ENCODE measurements at places on chromosomes 11 and 22. TPM values are rescaled to one million over a fixed set of nuclear protein-coding genes. Genes with fewer than 3 reads are reported as not detected.

The KRTAP5-8 gene
- total RNA-seq, result not detected

GRCh38 chr11:33747979-33748378 lies 11.8 kb upstream of the CD59 start:
- no peak overlapping the region for H3K27ac ChIP-seq
- DNase-seq, result no peak
- H3K4me1 ChIP-seq, result no peaks in the 10 kb centered on the region
- H3K27me3 ChIP-seq, result no peaks in the 10 kb centered on the region
- H3K4me3 ChIP-seq, result no peak overlapping the region

DNA sequence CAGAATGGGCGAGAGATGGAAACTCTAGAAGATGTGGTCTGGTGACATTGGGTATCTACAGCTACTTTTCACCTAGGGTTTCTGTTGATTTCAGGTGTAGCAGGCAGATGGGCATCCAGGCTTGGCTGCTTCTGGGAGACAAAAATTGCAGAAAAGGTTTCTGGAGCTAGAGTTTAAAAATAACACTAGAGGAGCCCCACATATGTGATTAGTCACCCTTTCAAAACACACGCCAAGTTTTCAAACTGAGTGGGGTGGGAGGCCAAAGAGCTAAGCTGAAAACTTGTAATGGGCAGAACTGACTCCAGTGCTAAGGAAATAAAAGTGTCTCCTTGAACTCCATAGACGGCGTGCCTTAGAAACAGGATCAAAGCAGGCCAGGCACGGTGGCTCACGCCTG lies 80.8 kb downstream of the GRK3 start:
- H3K36me3 ChIP-seq, result no peaks in the 10 kb centered on the region
- no peak overlapping the region for H3K27ac ChIP-seq
- no peaks in the 10 kb centered on the region for H3K4me1 ChIP-seq
- H3K4me3 ChIP-seq, result no peak overlapping the region

DNA sequence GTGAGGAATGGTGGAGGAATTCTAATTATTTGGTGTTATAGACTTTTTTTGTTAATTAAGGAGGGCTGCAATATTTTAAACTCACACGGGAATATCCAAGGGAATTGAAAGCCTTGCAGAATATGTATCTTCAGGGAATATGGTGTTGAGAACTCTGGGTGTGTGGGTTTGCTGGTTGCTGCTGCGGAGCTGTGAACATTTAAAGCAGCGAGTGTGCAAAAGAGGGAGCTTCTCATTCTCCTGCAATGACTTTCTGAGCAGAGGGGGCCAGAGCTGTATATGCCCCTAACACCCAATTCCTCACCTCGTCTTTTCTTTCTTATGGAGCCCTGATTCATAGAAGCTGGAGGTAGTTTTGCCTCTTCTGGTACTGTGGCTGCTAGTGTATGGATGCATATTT lies 217.7 kb downstream of the HIPK3 start:
- DNase-seq, result no peak
- no peak overlapping the region for H3K27ac ChIP-seq
- peaks cover 16% of the 10 kb centered on the region for H3K4me1 ChIP-seq
- H3K4me3 ChIP-seq, result no peak overlapping the region

The TTC9C gene
- total RNA-seq, result 37.4 TPM

The FJX1 gene
- 97.1 TPM for total RNA-seq

The KCNJ5 gene
- not detected for total RNA-seq

- H3K27me3 ChIP-seq, result no peaks in the 10 kb centered on the region
- no peak overlapping the region for H3K27ac ChIP-seq
- no peak for DNase-seq
These were observed 924.4 kb upstream of the TENM4 start for GRCh38 chr11:80365076-80365725.

- H3K4me3 ChIP-seq, result no peak overlapping the region
- H3K4me1 ChIP-seq, result peaks cover 45% of the 10 kb centered on the region
- no peaks in the 10 kb centered on the region for H3K27me3 ChIP-seq
- peak; percentile 33 for DNase-seq
- peak overlapping the region; percentile 81 for H3K27ac ChIP-seq
These were observed 455.4 kb downstream of the DLG2 start for GRCh38 chr11:85171648-85172257.

Measured in PC-3 (cell line).